GM12891 (cell line): ENCODE measurements at places on chromosomes 1 and 21.

DNA sequence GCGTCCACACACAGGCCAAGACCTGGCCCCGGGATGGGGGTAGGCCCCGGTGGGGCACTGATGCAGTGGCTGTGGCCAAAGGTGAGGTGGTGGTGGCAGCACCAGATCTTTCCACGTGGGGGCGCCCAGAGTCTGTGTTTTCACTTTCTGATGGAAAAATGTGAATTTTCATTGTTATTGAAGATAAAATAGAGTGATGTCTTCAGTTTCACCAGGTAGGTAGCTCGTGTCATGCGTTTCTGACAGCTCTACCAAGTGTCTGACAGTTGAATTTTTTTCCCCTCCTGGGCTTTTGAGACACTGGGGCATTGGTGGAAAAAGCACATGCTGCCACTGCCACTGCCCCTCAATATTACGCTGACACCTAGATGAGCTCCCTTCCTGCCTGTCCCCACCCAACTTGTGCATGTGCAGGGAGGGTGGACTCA, 40.0 kb upstream of the MAGOH start:
- peak; percentile 83 for DNase-seq

- no peak for DNase-seq
These were observed 35.5 kb upstream of the TTC22 start for GRCh38 chr1:54836594-54836993.

DNA sequence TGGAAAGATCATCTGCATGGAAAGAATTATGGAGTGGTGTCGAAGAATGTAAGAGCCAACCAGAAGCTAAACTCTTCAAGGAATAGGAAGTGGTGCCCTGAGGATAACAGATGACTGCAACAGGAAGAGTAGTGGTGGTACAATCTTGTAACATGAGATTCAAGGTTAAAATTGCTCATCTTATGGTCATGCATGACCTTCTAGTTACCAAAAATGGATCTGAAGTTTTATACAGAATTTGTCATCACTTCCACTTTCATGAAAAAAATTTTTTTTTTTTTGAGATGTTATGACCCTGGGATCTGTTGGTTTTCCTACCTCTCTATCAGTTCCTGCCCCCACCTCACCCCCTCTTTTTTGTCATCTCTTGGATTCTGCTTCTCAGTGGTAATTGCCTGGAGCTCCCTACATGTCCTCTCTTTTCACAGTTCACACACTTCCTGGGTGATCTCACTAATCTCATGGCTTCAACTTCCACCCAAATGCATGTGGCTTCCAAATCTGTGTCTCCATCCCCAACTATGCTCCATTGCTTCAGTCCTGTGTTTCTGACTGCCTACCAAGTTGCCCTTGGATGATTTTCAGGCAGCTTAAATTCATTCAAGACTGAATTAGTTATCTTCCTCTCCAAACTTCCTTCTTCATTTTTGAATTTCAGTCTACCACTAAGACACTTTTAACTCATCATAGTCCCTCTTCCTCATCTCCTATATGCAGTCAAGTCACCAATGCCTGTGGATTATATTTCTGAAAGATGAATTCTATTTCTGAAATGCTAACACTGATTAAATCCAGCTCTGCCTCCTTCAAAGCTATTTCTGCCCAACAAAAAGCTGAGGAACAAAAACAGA, 48.4 kb downstream of the SLAMF6 start:
- no peak for DNase-seq

GRCh38 chr1:20728371-20729154, 3.9 kb downstream of the SH2D5 start:
- DNase-seq, result no peak

DNA sequence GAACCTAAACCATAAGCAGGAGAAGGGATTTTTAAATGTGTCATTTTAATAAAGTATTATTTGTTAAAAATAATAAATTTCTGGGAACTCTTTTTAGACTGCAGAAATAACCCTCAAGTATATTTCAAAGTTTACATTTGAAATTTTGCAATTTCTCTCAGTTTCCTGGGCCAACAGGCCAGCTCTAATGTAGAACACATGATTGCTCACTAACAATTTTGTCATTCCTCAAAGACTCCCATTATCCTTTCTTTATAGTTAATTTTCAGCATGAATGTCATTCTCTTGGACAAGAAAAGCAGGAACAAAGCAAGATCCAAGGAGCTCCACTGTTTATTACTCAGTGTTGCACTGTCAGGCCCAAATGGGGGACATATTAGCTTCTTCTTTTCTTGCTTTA, 119.4 kb upstream of the VANGL1 start:
- DNase-seq, result no peak

DNA sequence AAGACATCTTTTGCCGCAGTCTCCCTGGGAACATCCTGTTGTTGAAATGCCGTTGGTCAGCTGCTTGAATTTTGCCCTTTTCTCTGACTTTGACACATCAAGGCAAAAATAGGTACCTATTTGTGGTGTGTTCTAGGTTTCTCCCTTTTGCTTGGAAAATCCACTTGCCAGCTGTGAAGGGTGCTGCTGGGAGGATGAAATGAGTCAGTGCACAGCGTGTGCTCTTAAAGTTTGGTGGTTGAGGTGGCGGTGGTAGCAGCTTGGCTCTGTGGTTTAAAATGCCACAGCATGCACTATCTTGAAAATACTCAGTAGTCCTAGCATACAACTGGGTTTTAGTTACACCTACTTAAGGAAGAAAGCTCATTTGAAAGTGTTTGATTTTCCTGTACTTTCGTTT, 183.8 kb downstream of the DHRS3 start:
- DNase-seq, result no peak

GRCh38 chr21:41280115-41280919, 36.3 kb upstream of the FAM3B start:
- DNase-seq, result no peak

DNA sequence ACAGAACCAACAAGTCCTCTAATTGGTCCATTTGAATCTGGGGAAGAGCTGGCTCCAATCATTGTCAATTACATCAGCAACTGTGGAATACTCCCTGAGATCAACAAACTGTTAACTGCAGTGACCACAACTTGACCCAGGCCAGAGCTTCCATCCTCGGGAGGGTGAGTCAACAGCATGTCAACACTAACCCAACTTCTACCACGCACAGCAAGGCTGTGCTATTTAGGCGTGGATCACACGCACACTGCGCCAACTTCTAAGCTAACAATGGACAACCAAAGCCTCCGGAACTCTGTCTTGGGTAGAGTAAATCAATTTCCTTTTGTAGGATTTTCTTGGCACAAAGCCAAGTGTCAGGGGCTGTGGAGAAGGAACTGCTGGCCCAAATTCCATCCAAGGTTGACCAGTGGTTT, 30.4 kb downstream of the APP start:
- no peak for DNase-seq

DNA sequence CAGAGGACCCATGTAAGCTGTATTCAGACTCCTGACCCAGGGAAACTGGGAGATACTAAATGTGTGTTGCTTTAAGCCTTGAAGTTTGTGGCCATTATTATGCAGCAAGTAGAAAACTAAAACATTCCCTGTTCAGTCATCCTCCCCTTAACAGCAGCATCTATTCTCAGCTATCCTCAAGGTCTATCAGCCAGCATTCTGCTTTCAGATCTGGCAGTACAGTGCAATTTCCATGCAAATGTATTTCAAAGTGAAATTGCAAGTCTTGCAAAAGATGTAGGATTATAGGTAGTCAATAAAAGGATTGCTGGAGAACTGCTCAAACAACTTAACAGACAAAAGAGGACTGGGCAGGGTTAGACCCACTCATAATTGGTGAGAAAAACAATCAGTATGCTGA, 111.3 kb downstream of the NOS1AP start:
- no peak for DNase-seq

DNA sequence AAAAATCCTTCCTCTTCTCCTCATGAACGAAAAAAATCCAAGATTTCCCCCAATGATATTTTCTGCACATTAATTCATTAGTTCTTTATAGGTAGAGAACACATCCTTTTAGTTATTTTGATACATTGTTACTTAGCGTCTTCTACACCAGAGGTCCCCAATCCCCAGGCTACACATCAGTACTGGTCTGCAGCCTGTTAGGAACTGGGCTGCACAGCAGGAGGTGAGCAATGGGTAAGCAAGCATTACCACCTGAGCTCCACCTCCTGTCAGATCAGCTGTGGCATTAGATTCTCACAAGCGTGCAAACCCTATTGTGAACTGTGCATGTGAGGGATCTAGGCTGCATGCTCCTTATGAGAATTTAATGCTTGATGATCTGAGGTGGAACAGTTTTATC, 13.0 kb downstream of the EXTL2 start:
- no peak for DNase-seq

DNA sequence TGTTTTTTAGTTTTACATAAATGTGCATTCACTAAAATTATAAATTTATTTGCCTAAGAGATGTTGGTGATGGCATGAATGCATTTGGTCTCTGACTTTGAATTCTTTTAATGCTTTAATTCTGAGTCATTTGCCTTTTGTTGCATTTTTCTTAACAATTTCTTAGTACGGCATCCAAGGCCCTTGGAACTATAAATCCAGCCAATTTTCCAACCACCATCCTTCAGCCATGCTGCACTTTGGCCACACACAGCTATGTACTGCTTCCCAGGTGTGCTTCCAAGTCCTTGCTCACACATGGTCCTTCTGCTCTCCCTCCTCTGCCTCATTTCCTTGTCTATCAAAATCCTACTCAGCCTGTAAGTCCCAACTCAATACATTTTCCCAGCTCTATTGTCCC, 161.0 kb downstream of the DHRS3 start:
- no peak for DNase-seq

GRCh38 chr1:44032170-44032790, 1.0 kb upstream of the SLC6A9 start:
- no peak for DNase-seq

DNA sequence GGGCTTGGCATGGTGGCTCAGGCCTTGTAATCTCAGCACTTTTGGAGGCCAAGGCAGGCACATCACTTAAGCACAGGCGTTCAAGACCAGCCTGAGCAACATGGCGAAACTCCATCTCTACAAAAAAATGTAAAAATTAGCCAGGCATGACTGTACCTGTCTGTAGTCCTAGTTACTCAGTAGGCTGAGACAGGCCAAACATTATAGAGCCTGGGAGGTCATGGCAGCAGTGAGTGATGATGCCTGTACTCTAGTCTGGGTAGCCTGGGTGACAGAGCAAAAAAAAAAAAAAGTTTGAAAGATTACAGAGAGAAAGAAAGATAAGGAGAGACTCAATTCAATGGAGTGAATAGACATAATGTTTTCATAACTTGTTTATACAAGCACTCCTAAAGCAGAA, 556.5 kb upstream of the BRINP3 start:
- no peak for DNase-seq

GRCh38 chr1:18682375-18682774, 51.7 kb downstream of the PAX7 start:
- DNase-seq, result no peak

DNA sequence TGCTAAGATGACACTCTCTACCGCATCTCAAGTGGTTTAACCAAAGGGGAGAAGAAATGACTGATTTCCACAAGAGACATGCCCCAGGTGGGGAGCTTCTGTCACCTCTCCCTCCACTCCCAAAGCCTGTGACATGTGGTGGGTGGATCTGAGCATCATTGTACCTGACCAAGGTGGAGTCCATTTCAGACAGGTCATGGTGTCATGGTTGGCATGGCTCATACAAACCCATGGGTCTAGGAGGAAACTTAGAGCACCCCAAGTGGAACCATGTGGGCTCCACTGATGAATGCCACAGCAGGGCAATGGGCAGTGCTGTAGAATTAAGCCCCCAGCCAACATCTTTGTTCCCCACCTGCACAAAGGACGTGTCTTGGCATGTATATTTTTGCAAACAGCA, 131.5 kb upstream of the EDN2 start:
- DNase-seq, result no peak

GRCh38 chr1:219752645-219753044, 139.7 kb upstream of the ZC3H11B start:
- DNase-seq, result no peak

GRCh38 chr21:26490771-26491170, 82.3 kb downstream of the CYYR1 start:
- DNase-seq, result no peak
